Peyer's patch (tissue), 4 donors: ENCODE measurements at places on chromosomes 1 and 21. TPM values are rescaled to one million over a fixed set of nuclear protein-coding genes. Genes with fewer than 3 reads are reported as not detected.

The ZBTB48 gene
- 27.0 TPM for total RNA-seq

The LINGO4 gene
- 1.0 TPM for total RNA-seq

The FCGR3A gene
- 2.8 TPM for total RNA-seq

The S100A6 gene
- 330 TPM for total RNA-seq

The SPRR1B gene
- total RNA-seq = not detected

The S100A14 gene
- 391 TPM for total RNA-seq

The MAN1C1 gene
- total RNA-seq = 2.3 TPM

The CHODL gene
- total RNA-seq = not detected

The GPR25 gene
- total RNA-seq = not detected

The NEK2 gene
- total RNA-seq = 8.6 TPM

The PYHIN1 gene
- 4.7 TPM for total RNA-seq

The PARS2 gene
- total RNA-seq = 5.1 TPM

The SPATA21 gene
- total RNA-seq = not detected

- no peaks in the 10 kb centered on the region for H3K27me3 ChIP-seq
- H3K4me3 ChIP-seq = no peak overlapping the region
- no peak overlapping the region for H3K27ac ChIP-seq
Measured at GRCh38 chr1:177411381-177411780, 240.6 kb downstream of the BRINP2 start.

DNA sequence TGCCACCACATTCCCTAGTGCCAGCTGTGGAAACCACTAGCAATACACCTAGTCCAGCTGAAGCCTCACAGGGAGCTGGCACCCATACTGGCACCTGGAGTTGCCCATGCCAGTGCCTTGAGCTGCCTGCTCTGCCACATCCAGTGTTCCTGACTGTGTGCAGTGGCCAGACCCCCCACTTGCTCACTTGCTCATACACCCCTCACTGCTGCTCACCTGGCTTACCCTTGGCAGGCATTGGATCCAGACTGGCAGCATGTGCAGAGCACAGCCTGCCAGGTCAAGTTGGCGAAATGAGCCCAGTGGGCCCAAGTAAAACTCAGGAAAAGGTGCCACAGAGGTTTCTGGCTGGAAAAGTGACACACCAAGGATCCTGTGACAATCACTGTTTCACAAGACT lies 1618.6 kb upstream of the PRMT6 start:
- H3K4me3 ChIP-seq = no peak overlapping the region
- no peaks in the 10 kb centered on the region for H3K36me3 ChIP-seq
- no peak overlapping the region for H3K27ac ChIP-seq
- no peaks in the 10 kb centered on the region for H3K4me1 ChIP-seq
- H3K27me3 ChIP-seq = no peaks in the 10 kb centered on the region

DNA sequence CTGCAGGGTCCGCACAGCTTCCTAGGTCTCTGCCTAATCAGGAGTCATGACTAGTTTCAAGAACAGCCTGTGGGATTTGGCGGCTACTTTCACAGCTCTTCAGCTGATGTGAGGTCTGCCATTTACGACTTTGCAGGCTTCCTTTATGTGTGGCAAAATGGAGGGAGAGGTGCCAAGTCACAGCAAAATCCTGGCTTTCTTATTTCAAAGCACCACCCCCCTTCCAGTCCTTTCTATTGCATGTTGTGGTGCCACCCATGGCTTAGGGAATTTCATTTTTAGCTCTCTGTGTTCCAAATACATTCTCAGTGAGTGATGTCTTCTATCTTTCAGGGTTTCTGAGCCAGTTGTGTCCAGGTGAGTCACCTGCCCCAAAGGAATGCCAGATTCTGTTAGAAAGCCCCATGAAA lies 75.1 kb upstream of the WLS start:
- DNase-seq = no peak
- no peaks in the 10 kb centered on the region for H3K36me3 ChIP-seq
- H3K27me3 ChIP-seq = no peaks in the 10 kb centered on the region

DNA sequence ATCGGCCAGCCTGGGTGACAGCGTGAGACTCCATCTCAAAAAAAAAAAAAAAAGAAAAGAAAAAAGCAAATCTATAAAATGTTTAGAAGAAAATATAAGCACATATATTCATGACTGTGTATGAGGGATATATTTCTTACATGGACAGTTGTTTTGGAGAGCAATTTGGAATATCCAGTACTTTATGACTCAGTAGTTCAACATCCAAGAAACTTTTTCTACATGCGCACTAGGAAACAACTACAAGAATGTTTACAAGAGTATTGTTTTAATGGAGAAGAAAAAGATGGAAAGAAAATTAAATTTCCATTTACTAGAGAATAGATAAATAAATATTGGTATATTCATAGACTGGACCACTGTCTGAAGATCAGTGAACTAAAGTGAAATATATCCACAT lies 77.5 kb downstream of the MAST2 start:
- DNase-seq = no peak
- no peak overlapping the region for H3K4me3 ChIP-seq
- no peaks in the 10 kb centered on the region for H3K4me1 ChIP-seq
- no peak overlapping the region for H3K27ac ChIP-seq

DNA sequence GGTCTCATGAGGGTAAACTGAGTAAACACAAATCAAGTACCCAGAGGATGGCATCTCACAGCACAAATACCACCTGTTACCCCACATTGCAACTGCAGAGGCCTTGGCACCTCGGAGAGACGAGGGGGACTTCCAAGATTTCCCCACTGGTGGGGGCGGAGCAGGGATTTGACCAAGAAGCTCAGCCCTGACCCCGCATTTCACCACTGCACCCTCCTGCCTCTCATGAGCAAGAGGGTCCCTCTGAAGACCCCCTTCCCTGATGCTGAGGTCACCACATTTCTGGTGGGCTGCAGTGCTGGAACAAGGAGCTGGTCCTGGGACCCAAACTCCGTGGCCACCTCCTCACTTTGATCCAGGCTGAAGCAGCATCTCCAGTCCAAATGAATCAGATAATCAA lies 342.4 kb downstream of the NPHP4 start:
- H3K27me3 ChIP-seq = no peaks in the 10 kb centered on the region
- H3K4me1 ChIP-seq = no peaks in the 10 kb centered on the region
- no peak for DNase-seq
- no peak overlapping the region for H3K27ac ChIP-seq

- no peaks in the 10 kb centered on the region for H3K4me1 ChIP-seq
- H3K36me3 ChIP-seq = no peaks in the 10 kb centered on the region
Measured at GRCh38 chr1:84450910-84451309, 28.2 kb upstream of the RPF1 start.

- no peak overlapping the region for H3K27ac ChIP-seq
- no peak overlapping the region for H3K4me3 ChIP-seq
- H3K4me1 ChIP-seq = no peaks in the 10 kb centered on the region
- H3K36me3 ChIP-seq = no peaks in the 10 kb centered on the region
Measured at GRCh38 chr1:95829556-95829955, 595.5 kb downstream of the RWDD3 start.

DNA sequence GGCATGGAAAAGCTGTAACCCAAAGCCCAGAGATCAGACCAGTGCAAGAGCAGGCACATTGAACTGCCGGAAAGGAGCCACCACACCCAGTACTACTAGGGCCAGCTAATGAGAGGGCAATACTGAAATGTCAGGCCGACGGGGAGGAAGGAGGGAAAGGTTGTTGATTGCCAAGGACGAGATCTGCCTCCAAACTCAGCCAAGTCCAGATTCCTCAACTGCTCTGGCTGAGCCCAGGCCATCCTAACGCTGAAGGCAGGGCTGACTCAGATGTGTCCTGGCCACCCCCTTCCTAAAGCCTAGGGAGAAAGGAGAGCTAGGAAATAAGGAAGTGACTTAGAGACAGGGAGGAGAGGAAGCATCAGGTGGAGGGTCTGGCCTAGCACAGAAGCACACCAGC lies 42.1 kb upstream of the IPO9 start:
- no peak for DNase-seq
- H3K4me1 ChIP-seq = no peaks in the 10 kb centered on the region
- no peaks in the 10 kb centered on the region for H3K36me3 ChIP-seq
- no peaks in the 10 kb centered on the region for H3K27me3 ChIP-seq
- no peak overlapping the region for H3K4me3 ChIP-seq

- no peak overlapping the region for H3K4me3 ChIP-seq
- H3K27me3 ChIP-seq = no peaks in the 10 kb centered on the region
- no peak overlapping the region for H3K27ac ChIP-seq
- no peak for DNase-seq
- H3K36me3 ChIP-seq = no peaks in the 10 kb centered on the region
Measured at GRCh38 chr21:42558846-42559245, 45.2 kb downstream of the SLC37A1 start.

GRCh38 chr1:111742938-111743549 lies 3.8 kb upstream of the INKA2 start:
- H3K4me1 ChIP-seq = no peaks in the 10 kb centered on the region
- H3K27me3 ChIP-seq = no peaks in the 10 kb centered on the region
- no peak overlapping the region for H3K27ac ChIP-seq
- no peaks in the 10 kb centered on the region for H3K36me3 ChIP-seq
- DNase-seq = no peak
- H3K4me3 ChIP-seq = no peak overlapping the region

DNA sequence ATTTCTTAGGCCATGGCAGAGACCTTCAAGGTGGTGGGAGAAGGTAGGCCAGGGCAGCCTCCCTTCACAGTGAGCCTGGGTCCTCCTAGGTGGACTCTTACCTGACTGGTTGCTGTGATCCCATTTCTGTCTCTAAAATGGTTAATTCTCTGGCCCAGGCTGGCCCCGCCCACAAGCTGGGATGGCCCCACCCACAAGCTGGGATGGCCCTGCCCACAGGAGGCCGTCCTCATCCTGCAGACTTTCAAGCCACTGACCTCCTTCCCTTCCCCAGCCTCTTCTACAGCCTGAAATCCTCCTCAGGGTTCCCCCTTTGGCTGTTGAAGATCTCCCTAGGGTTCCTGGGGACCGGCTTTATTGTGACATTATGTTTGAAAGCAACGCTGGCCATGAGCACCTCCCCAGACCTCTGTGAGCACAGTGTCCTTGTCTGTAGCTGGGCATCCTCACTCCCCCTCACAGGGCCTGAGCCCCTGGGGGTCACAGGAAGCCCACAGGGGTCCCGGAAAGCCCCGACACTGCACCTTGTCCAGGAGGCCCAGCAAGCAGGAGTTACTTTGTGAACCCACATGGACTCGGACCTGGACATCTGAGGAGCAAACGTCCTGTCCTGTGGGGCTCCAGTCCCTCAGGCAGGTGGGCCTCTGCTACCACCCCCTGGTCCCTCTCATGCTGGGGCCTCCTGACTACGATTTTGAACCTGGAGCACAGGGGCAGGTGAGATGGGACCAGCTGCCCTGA lies 621.7 kb downstream of the MATN1 start:
- no peak for DNase-seq
- no peaks in the 10 kb centered on the region for H3K4me1 ChIP-seq
- no peak overlapping the region for H3K4me3 ChIP-seq
- H3K36me3 ChIP-seq = no peaks in the 10 kb centered on the region

DNA sequence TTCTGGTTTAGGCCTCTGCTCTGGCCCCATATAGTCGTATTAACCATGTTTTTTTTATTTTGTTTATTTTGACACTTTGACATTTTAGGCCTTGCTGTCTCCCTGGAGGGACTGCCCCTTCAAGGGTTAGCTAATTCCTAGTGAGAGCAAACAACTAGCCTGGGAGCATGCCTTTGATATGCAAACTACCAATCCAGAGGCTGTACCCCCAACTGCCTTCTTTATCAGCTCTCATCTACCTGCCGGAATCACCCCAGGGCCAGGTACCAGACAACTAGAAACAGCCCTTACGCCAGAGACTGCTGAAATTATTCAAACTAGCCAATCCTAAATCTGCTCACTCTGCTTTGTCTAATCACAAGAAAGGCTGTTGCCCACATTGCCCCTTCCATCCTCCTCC lies 13.0 kb upstream of the ST6GALNAC5 start:
- no peaks in the 10 kb centered on the region for H3K36me3 ChIP-seq
- DNase-seq = no peak
- no peak overlapping the region for H3K4me3 ChIP-seq
- no peaks in the 10 kb centered on the region for H3K27me3 ChIP-seq
- H3K4me1 ChIP-seq = no peaks in the 10 kb centered on the region

GRCh38 chr21:42395905-42396651 lies at the start of gene TMPRSS3:
Gene TMPRSS3 (minus strand): TSS chr21:42396052. CDS start chr21:42395417, 635 bp downstream.
- no peak for DNase-seq
- no peaks in the 10 kb centered on the region for H3K27me3 ChIP-seq
- no peaks in the 10 kb centered on the region for H3K4me1 ChIP-seq
- H3K27ac ChIP-seq = no peak within 1 kb of the TSS

DNA sequence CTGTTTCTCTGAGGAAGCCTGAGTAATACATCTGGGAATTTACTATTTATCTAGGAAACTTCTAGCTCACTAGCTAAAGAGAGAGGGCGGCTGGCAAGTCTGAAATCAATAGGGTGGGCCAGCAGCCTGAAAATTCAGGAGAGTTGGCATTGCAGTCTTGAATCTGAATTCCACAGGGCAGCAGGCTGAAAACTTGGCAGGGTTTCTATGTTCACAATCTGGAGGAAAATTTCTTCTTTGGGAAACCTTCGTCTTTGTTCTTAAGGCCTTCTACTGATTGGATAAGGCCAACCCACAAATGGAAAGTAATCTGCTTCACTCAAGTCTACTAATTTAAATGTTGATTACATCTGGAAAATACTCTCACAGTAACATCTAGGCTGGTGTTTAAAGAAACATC lies 101.0 kb upstream of the COG2 start:
- no peaks in the 10 kb centered on the region for H3K27me3 ChIP-seq
- H3K36me3 ChIP-seq = no peaks in the 10 kb centered on the region
- H3K27ac ChIP-seq = no peak overlapping the region
- no peaks in the 10 kb centered on the region for H3K4me1 ChIP-seq

DNA sequence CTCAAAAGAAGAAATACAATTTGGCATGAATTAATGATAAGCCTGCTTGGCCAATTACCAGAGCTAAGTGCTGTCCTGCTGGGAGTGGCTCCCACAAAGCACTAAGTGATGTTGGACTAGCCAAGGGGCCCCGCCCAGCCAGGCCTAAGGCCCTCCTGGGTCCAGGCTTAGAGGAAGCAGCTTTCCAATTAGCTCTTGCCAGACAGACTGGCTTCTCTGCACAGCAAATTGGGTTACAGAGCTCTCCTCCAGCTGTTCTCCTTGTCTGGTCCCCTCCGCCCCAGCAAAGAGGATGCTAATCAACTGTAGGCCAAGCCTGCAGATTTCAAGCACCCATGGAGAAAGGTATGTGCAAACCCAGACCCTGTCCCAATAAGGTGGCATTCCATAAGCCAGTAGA lies 151.9 kb downstream of the DMRTA2 start:
- H3K27me3 ChIP-seq = no peaks in the 10 kb centered on the region
- no peaks in the 10 kb centered on the region for H3K4me1 ChIP-seq
- H3K27ac ChIP-seq = no peak overlapping the region
- no peak overlapping the region for H3K4me3 ChIP-seq
- DNase-seq = no peak
- H3K36me3 ChIP-seq = no peaks in the 10 kb centered on the region

GRCh38 chr1:173224949-173225348 lies 17.8 kb upstream of the TNFSF4 start:
- no peaks in the 10 kb centered on the region for H3K4me1 ChIP-seq
- no peak overlapping the region for H3K27ac ChIP-seq
- H3K36me3 ChIP-seq = no peaks in the 10 kb centered on the region
- no peak overlapping the region for H3K4me3 ChIP-seq
- DNase-seq = no peak

DNA sequence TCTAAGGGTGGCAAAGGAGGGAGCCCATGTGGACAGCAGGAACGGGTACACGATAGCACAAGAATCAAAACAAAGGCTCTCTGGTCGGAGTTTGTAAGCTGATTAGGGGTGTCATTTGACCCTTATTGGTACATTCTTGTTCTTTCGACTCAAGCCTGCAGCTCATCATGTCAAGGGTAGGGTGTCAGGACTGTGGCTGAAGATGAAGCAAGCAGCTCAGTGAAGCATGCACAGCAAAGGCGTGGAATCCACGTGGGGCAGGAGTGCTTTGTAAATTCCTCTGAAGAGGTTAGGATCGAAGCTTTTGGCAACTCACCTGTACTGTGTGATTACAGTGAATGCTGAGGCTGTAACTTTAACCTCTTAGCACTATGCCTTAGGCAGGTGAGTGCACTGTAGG lies 4.7 kb upstream of the ABCB10 start:
- no peaks in the 10 kb centered on the region for H3K36me3 ChIP-seq
- DNase-seq = no peak
- H3K4me3 ChIP-seq = no peak overlapping the region
- H3K27me3 ChIP-seq = no peaks in the 10 kb centered on the region
- H3K27ac ChIP-seq = peak overlapping the region; percentile 70
- H3K4me1 ChIP-seq = no peaks in the 10 kb centered on the region
